Activated CD8-positive, alpha-beta T cell treated with anti-CD3 and anti-CD28 coated beads for 36 hours (primary cell): ENCODE measurements at places on chromosomes 1 and 21. TPM values are rescaled to one million over a fixed set of nuclear protein-coding genes. Genes with fewer than 3 reads are reported as not detected.

DNASE2B gene
- not detected for total RNA-seq

PLA2G2D gene
- total RNA-seq: not detected

RAB3B gene
- total RNA-seq: 0.11 TPM

GRCh38 chr1:39568208-39568607 lies 8.4 kb downstream of the PABPC4 start:
- peaks cover 88% of the 10 kb centered on the region for H3K36me3 ChIP-seq
- H3K4me3 ChIP-seq: no peak overlapping the region
- no peaks in the 10 kb centered on the region for H3K27me3 ChIP-seq
- H3K27ac ChIP-seq: no peak overlapping the region

DNA sequence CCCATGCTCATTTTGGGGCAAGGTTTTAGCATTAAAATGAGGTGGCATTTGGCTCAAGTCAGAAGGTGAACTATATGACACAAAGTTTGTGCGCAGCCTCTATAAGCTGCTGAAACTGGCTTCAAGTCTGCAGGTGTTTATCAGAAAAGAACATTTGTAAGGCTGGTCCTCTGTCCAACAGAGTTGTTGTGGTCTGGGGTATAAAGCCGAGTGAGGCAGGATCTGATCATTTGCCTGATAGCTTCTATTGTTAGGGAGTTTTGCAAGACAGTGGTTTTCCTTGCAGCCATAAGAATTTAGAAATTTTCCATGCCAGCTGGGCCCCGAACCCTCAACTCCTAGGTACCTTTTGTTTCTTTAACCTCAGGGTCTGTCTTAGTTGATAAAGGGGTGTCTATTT lies 130.8 kb downstream of the PGBD5 start:
- peaks cover 5% of the 10 kb centered on the region for H3K4me1 ChIP-seq
- DNase-seq: no peak
- no peak overlapping the region for H3K27ac ChIP-seq
- H3K36me3 ChIP-seq: no peaks in the 10 kb centered on the region

- no peaks in the 10 kb centered on the region for H3K36me3 ChIP-seq
- DNase-seq: no peak
- no peaks in the 10 kb centered on the region for H3K27me3 ChIP-seq
- no peak overlapping the region for H3K4me3 ChIP-seq
Measured at GRCh38 chr1:59673573-59674450, 140.9 kb upstream of the HOOK1 start.
